ENCODE measurements at places on chromosomes 12 and 14. TPM values are rescaled to one million over a fixed set of nuclear protein-coding genes. Genes with fewer than 3 reads are reported as not detected.

DNA sequence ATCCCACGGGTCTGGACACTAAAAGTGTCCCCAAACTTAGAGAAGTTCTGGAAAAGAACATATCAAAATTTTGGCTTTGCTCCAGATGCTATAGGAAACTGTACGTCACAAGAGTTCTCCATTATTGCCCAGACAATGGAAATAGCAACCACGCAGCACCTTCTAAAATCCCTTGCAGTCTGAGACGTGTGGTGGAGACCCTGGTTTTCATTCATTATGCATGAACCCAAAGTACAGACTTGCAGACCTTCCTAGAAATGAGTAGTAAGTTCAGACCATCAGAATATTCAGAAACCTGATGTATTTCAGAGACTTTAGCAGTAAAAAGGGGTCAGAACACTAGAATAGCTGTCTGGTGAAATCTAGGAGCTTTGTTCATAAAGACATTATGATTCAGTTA, 50.0 kb upstream of the BCL2L14 start:
- no peak overlapping the region for H3K4me3 ChIP-seq
- peaks cover 24% of the 10 kb centered on the region for H3K4me1 ChIP-seq
- no peak for DNase-seq
- H3K27ac ChIP-seq, result no peak overlapping the region
- H3K36me3 ChIP-seq, result no peaks in the 10 kb centered on the region

GRCh38 chr14:42307239-42307825, 700.7 kb downstream of the LRFN5 start:
- no peak for DNase-seq
- H3K4me3 ChIP-seq, result no peak overlapping the region
- no peaks in the 10 kb centered on the region for H3K27me3 ChIP-seq
- no peak overlapping the region for H3K27ac ChIP-seq
- H3K36me3 ChIP-seq, result no peaks in the 10 kb centered on the region

The C3AR1 gene
- 7.1 TPM for total RNA-seq

DNA sequence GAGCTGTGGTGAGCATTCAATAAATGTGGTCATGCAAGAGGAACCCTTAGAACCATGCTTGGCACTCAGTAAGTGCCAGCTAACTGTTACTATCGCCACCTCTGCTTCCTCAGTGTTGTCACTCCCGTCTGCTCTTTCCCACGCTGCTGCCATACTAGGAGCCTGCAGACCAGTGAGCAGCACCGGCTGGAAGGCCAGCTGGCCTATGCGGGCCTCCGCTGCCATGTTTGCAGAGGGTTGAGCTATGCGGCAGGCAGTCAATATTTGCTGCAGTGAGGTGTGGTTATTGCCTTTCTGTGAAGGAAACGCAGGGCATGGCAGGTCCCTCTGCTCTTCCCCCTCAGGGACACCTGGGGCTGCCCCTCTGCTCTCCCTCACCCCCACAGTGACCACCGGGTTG, 13.0 kb downstream of the KMT5A start:
- no peak overlapping the region for H3K4me3 ChIP-seq
- DNase-seq, result no peak
- H3K27ac ChIP-seq, result no peak overlapping the region
- peaks cover 18% of the 10 kb centered on the region for H3K4me1 ChIP-seq

The PTGR2 gene
- total RNA-seq, result 7.0 TPM

DNA sequence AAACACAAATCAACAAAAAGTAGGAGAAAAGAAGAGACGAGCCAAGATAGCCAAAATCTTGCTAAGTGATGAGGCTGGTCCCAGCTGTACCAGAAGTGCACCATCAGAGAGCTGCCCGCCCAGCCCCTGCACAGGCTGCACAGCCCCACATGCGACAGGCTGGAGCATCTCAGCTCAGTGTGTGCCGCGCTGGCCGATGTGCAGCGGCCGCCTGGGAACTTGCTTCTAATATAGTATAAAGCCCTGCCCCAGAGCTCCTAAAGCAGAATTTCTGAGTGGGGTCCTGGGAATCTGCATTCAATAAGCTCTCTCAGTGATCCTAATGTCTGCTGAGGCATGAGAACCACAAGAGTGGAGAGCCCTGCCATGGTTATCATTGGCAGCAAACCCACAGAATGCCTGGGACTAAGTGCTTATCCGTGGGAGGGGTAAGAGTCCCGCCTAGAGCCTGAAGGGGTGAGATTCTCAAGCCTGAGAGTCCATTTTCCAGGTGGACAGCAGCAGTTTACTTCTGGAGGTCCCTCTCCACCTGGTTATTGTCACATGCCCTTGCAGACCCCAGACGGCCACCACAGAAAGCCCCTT, 171.6 kb downstream of the DPF3 start:
- no peaks in the 10 kb centered on the region for H3K4me1 ChIP-seq
- H3K27me3 ChIP-seq, result no peaks in the 10 kb centered on the region
- H3K4me3 ChIP-seq, result no peak overlapping the region
- H3K27ac ChIP-seq, result no peak overlapping the region
- DNase-seq, result no peak

GRCh38 chr12:85963326-85963725, 89.2 kb downstream of the NTS start:
- no peaks in the 10 kb centered on the region for H3K27me3 ChIP-seq
- no peak overlapping the region for H3K4me3 ChIP-seq
- H3K36me3 ChIP-seq, result no peaks in the 10 kb centered on the region
- no peaks in the 10 kb centered on the region for H3K4me1 ChIP-seq

GRCh38 chr14:104114421-104115130, 23.8 kb upstream of the KIF26A start:
- H3K27me3 ChIP-seq, result peaks cover 5% of the 10 kb centered on the region
- no peak overlapping the region for H3K4me3 ChIP-seq
- no peak overlapping the region for H3K27ac ChIP-seq
- no peak for DNase-seq
- no peaks in the 10 kb centered on the region for H3K36me3 ChIP-seq

The PDE3A gene
- total RNA-seq, result 1.7 TPM

DNA sequence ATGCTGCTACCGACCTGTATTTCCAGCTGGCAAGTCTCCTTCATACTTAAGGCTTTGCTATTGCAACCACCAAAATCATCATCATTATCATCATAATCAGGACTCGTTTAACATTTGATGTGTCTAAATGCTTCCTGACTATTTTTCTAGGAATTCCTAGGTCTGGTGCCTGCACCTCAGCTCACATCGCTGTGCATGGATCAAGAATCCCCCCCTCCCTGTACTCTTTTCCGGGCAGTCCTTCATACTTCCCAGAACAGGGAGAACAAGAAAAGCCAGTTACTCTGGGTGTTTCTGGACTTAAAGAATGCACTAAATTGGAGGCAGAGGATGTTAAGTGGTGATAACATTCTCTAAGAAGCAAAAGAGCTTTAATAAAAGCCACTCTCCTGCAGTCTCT, 9.4 kb downstream of the ERP27 start:
- no peaks in the 10 kb centered on the region for H3K27me3 ChIP-seq
- no peak overlapping the region for H3K4me3 ChIP-seq
- no peaks in the 10 kb centered on the region for H3K36me3 ChIP-seq
- DNase-seq, result peak; percentile 18

DNA sequence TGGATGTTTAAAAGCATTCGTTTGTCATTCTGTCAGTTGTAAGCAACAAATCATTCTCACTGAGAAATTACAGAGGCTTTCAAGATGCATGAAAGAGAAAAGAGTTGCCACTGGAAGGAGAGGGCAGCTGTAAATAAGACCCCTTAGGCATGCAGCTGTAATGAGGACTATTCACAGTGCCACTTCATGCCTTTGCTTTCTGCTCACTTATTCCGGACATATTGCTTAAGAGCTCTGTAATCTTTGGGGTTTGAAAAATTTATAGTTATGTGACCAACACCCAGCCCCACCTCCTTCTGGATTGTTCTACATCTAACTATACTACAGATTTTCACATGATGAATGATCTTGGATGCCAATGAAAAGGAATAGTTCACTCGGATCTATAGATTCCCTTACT, 194.8 kb upstream of the DCN start:
- H3K36me3 ChIP-seq, result no peaks in the 10 kb centered on the region
- no peak overlapping the region for H3K27ac ChIP-seq
- no peak for DNase-seq
- H3K27me3 ChIP-seq, result no peaks in the 10 kb centered on the region
- H3K4me3 ChIP-seq, result no peak overlapping the region
